ENCODE measurements at places on chromosomes 12 and 14.
A peak's percentile ranks its signal among the peaks of the same experiment; 100 is the strongest.

GRCh38 chr12:72273499-72273837 is 1.3 kb downstream of the TRHDE start:
- peak; percentile 15 for DNase-seq

GRCh38 chr12:113933201-113933786 is 32.8 kb downstream of the RBM19 start:
- peak; percentile 45 for DNase-seq

GRCh38 chr12:92502417-92503028 is 200.3 kb upstream of the PLEKHG7 start:
- DNase-seq: no peak

GRCh38 chr14:20400589-20400964 is 12.7 kb downstream of the TEP1 start:
- DNase-seq: no peak

GRCh38 chr14:73227812-73228781 is 9.2 kb upstream of the PAPLN start:
- DNase-seq: peak; percentile 67

- peak; percentile 70 for DNase-seq
Observed at GRCh38 chr14:52950410-52950897, 396 bp downstream of the FERMT2 start.

DNA sequence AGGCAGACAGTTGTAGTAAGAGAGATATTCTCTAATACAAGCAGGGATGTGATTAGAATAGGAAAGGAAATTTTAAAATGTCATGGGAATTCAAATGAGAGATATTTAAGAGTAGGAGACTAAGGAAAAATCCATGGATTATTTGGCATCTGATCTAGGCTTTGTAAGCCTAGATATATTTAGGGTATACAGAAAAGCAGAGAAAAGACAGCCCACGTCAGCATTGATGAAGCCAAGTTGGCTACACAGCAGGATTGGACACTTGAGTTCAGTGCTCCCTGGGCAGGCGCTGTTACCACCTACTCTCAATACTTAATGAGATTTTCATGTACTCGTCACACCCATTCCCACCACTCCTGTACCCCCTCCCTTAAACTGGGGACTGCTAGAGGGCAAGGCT is 1.7 kb upstream of the KCNJ8 start:
- DNase-seq: peak; percentile 53

GRCh38 chr14:69395929-69396328 is 2.2 kb downstream of the ERH start:
- DNase-seq: no peak

DNA sequence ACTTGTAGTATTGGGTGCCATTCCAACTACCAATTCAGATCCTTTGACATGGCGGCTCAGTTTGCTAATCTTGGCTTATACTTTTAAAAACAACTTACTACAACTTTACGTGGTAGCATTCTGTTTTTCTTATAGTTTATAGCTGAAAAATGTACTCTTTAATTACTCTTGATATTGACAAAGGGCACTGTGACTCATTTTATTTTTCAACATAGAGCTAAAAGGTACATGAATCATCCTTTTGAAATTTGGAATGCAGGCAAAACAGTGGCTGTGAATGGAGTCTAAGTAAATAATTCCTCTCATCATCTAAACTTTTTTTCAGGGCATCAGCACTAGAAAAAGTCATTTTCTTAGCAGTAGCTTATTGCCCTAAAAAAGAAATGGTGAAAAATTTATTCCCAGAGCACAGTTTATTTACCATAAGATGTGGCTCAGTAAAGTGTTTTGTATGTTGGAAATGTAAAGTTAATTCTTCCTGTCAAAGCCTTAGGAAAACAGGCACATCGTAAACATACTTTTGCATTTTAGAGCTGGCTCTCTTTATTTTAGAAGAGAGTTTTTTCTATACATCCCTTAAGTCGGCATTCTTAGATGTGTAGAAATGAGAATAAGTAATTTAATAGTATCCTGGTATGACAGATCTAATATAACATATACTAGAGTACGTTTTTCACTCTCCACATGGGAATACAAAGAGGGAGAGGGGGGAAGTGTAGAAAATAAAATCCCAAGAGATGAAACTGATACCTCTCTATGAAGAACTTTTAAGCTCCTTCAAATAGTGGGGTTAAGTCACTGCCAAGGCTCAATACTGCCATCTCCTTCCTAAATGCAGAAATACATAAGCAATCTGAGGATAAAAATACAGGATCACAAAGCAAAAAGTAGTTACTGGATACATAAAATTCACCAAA is 55.2 kb downstream of the SLC25A21 start:
- no peak for DNase-seq
